ENCODE measurements at places on chromosomes 16 and 17.
A peak's percentile ranks its signal among the peaks of the same experiment; 100 is the strongest.

- peak; percentile 40 for DNase-seq
These were observed 78.2 kb downstream of the CRISPLD2 start for GRCh38 chr16:84897911-84898377.

DNA sequence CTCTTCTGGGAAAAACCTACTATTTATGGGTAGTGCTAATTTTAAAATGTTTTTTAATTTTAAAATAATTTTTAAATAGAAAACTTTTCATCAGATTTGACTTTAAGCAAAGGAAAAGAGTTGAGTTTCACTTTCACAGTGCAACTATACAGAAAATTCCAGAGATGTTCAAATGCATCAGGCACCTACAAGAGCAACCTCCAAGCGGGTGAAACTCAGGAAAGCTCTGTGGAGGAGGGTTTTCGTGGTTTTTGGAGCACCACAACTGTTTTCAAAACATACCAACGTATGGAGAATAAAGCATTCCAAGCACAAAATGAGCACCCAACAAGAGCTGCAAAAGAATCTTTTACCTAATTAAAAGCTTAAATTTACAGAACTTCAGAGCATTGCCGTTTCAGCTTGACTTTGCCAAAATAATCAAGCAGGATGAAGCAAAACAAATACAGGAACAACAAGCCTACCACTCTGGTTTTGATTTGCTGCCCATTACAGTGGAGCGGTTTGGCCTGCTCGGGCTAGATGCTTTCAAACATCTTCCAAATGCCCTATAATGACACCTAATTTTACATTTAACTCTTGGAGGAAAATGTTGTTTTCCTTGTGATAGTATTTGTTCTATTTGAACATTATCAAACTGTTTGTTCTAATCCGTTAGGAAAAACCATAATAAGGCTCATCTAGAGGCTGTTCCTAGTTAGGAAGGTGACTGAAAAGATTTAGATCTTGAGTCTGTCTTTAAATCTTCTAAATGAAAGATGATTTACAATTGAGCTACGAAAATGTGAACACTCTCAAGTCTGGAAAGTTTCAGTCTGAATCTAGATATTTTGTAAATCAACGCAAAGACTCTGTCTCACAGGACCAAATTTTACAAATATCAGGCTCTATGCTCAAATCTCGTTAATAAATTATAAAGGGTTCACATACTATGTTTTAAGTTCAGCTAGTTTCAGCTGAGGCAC lies 34.5 kb downstream of the NACA2 start:
- DNase-seq, result no peak

GRCh38 chr17:51814521-51814920 lies 344.0 kb downstream of the CA10 start:
- DNase-seq, result no peak

DNA sequence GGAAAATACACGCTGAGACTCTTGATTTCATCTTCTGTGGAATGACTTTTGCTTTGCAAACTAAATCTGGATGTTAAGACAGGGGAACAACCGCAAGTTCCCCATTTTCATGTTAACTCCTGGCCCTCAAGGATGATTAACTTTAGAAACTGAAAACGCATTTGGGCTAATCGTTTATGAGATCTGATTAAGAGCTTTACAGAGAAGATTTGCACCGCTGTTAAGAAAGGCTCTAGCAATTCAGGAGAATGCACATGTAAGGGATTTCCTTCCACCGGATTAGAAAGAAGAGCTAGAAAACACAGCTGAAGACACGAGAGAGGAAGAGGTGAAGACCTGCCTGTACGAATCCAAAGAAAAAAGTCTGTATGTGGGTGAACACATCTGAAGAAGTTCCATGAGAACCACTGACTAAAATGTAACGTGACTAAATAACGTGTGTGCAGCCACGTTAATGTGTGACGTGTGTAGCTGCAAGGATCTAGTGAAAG lies 106.4 kb downstream of the YPEL2 start:
- no peak for DNase-seq

- DNase-seq, result no peak
These were observed 19.1 kb downstream of the C16orf95 start for GRCh38 chr16:87297918-87298631.

Data from dorsolateral prefrontal cortex (tissue), 122 donors.